HCEC 1CT (cell line): ENCODE measurements at places on chromosomes 1 and 21.

DNA sequence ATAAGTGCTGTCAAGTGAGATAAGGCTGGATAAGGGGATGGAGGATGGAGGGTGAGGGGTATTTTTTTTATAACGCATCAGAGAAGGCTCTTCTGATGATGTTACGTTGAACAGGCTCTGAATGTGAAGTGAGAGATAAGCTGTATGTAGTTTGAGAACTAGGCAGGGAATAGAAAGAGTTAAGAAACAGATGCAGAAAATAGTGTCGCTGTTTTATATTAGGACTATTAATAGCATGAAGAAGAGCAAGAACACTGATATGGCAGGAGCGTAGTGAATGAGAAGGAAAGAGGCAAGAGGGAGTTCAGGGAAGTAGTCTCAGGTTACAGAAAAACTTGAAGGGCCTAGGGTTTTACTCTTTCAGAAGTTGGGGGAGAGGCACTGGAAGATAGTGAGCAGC lies 59.8 kb downstream of the GPR88 start:
- no peak for DNase-seq

GRCh38 chr1:66132324-66132723 lies 339.6 kb downstream of the PDE4B start:
- no peak for DNase-seq

DNA sequence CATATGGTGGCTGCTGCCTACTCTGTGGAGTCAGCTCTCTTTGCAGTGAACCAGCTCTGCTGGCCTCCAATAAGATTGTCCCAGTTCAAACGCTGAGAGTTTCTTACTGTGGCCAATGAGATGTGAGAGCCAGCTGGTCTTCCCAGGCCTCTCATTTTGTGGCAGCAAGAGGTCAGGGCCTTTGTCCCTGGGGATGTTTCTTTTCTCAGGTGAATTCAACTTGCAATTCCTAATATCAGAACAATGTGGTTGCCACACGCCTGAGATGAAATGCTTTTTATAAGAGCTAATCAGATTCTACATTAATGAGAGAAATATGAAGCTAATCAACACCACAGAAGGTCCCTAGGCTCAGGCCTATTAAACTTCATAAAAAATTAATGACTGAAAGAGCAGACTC lies 660.1 kb upstream of the CAMK1G start:
- DNase-seq = no peak

DNA sequence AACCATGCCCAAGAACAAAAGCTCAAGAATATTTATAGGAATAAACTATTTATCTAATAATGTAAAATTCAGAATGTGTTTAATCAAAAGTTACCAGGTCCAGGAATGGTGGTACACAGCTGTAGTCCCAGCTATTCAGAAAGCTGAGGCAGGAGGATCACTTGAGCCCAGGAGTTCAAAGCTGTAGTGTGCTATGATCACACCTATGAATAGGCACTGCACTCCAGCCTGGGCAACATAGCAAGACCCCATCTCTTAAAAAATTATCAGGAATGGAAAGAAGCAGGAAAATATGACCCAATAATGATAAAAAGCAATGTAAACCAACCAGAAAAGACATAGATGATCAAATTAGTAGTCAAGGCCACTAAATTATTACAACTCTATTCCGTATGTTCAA lies 62.2 kb upstream of the DR1 start:
- DNase-seq = no peak
